ENCODE measurements at places on chromosomes 12 and 14. TPM values are rescaled to one million over a fixed set of nuclear protein-coding genes. Genes with fewer than 3 reads are reported as not detected.

GRCh38 chr14:52080158-52080800 lies 11.4 kb upstream of the NID2 start:
- no peak for DNase-seq
- no peak overlapping the region for H3K27ac ChIP-seq
- H3K4me3 ChIP-seq, result no peak overlapping the region
- H3K36me3 ChIP-seq, result peaks cover 5% of the 10 kb centered on the region
- peaks cover 6% of the 10 kb centered on the region for H3K27me3 ChIP-seq

DNA sequence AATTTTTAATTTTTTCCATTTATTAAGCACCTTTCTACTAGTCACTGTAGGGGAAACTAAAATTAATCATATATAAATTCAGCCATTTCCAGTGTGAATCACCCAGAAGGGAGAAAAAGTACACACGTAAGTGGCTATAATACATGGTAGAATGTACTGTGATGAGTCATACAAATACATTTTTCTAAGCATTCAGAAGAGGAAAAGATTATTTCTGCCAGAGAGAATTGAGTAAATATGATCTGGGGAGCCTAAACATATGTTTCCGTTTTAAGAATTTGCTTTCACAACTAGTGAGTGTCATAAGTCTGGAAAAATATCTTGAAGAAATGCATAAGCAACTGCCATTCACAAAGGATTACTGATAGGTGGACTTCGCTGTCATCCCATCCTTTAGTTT lies 102.8 kb downstream of the TGFB3 start:
- H3K27ac ChIP-seq, result no peak overlapping the region
- H3K27me3 ChIP-seq, result no peaks in the 10 kb centered on the region
- DNase-seq, result no peak
- peaks cover 18% of the 10 kb centered on the region for H3K4me1 ChIP-seq
- no peak overlapping the region for H3K4me3 ChIP-seq

GRCh38 chr12:61490526-61491498 lies 769.4 kb upstream of the USP15 start:
- no peak for DNase-seq
- no peak overlapping the region for H3K4me3 ChIP-seq
- H3K27me3 ChIP-seq, result no peaks in the 10 kb centered on the region
- H3K27ac ChIP-seq, result no peak overlapping the region

Gene MUCL1
- not detected for total RNA-seq
